Astrocyte of the cerebellum (primary cell): ENCODE measurements at places on chromosomes 1 and 21.

DNA sequence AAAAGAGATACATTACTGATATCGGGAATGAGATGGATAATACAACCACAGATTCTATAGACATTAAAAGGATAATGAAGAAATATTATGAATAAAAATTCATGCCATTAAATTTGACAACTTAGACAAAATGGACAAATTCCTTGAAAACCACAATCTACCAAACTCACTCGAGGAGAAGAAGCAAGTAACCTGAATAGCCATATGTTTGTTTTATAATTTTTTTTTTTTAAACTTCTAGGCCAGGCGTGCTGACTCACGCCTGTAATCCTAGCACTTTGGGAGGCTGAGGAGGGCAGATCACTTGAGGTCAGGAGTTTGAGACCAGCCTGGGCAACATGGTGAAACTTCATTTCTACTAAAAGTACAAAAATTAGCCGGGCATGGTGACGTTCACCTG, 327.9 kb downstream of the VAV3 start:
- peak; percentile 24 for DNase-seq

GRCh38 chr1:26094076-26094669, 17.5 kb upstream of the PDIK1L start:
- no peak for DNase-seq

DNA sequence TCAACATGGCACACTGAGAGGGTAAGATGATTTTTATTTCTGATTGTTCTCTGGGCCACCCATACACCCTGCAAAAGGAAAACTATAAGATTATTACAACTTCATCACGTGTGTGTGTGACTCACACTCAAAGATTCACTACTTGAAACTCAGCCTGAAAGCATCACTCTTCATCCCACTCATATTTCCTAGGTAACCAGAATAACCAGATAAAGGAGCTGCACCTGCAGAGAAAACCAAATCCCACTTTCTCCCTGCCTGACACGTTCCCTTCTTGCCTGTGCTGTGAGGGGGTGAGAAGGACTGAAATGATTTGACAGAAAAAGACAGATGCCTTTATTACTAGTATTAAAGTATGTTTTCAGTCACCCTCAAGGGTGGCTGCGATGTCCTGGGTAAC, 131.6 kb downstream of the TGFBR3 start:
- no peak for DNase-seq

GRCh38 chr1:64915381-64916274, 50.7 kb downstream of the JAK1 start:
- DNase-seq = no peak

GRCh38 chr1:226626577-226626956, 78.0 kb downstream of the STUM start:
- DNase-seq = peak; percentile 37

DNA sequence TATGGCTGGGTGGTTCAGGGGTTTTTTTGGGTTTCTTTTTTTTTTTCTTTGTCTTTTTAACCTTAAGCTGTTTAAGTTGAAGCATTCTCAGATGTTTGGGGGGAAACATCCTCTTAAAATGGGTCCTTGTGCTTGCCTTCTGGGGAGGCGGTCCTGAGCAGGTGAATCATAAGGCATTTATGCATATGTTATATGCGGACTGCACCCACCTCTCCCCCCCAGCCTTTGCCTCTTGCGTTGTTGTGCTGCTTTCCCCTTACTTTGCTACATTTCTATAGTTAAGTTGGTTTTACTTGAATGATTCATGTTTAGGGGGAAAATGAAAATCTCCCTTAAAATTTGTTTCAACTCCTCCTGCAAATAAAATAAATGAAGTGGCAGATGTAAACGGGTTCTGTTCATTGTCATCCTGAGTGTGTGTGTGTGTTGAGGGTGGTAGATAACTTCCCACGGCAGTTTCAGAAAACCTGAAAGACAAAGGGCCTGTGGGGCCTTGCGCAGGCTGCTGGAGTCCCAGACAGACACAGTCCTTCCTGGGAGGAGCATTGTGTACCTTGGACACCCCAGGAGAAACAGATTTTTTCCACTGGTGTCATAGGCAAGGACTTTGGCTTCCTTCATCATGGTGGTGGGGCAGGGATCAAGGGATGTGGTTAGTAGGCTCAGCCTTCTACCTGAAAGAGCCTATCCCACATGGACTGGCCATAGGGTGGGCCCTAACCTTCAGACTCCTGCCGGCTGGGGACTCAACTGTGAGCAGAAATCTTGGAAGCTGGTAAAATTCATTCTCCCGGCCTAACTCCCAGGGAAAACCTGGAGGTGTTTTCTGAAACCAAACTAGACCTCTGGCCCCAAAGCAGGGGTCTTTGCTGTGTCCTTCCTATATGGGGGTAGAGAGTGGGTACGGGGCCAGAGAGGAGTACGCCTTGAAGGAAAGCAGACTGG, 926 bp upstream of the SH3D21 start:
- DNase-seq = no peak

GRCh38 chr1:156104861-156105832, 9.4 kb upstream of the LMNA start:
- DNase-seq = no peak
